Stimulated activated CD4-positive, alpha-beta T cell treated with anti-CD3 and anti-CD28 coated beads, TNF-alpha, amount 100 ng/mL, for 24 hours (primary cell): ENCODE measurements at places on chromosomes 13 and 19.

GRCh38 chr13:97000295-97000925 lies 6.1 kb upstream of the OXGR1 start:
- DNase-seq = no peak

DNA sequence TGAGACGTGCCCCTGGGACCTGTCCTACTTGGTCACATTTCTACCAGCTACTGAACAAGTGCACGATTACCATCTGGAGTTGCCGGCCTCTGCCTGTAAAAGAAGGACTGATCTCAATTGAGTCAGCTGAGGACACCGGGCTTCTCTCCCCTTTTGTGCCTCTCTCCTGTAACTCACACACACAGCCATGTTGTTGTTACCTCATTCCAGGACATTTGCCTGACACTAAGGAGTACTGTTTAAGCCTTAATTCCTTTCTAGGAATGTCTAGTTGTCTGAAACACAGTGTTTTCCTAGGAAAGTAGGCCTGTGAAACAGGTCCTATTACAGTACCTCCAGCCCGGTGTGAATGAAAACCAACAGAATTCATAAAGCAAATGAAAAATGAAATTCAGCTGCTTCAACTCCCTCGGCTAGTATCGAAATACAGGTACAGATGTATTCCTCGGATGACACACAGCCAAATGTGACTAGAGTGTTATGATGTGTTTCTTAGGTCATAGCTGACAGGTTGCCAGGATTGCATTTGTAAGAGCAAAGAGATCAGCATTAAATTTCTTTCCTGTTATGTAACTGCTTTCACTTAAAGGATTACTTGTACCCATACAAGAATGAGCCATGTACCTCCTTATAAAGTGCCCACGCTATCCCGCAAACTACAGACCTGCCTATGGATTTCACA lies 152.0 kb upstream of the IRS2 start:
- DNase-seq = no peak

DNA sequence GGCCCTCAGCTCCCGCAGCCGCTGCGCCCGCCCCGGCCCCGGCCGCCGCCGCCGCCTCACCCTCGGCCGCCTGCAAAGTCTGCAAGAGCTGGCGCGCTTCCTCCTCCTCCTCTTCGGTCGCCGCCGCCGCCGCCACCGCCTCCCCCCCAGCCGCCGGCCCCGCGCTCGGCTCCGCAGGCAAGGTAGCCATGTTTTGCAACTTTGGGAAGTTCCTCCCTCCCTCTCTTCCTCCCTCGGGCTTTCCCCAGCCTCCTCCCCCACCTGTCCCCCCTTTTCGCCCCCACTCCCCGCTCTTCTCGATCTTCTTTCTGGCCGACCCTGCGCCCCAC lies 433 bp downstream of the SIX5 start:
- DNase-seq = no peak

DNA sequence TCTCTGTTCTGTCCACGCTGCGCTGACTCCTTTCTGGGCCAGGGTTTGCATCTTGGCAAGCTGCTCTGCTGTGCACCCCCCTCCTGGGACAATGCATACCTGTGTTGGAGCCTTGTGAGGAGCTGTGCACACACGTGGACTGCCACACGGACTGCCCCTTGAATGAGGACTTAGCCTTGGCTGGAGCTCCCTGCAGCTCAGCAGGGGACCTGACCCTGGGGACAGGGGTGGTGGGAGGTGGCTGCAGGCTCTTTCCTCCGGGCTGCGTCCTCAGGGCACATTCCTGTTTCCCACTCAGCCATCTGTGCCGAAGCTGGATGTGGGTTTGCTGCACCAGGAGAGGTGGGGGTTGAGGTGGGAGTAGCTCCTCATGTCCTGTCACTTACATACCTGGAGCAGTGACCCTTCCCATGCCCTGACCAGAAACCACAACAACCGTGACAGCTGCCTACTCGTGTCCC lies 8.2 kb downstream of the RAB11B start:
- DNase-seq = no peak

DNA sequence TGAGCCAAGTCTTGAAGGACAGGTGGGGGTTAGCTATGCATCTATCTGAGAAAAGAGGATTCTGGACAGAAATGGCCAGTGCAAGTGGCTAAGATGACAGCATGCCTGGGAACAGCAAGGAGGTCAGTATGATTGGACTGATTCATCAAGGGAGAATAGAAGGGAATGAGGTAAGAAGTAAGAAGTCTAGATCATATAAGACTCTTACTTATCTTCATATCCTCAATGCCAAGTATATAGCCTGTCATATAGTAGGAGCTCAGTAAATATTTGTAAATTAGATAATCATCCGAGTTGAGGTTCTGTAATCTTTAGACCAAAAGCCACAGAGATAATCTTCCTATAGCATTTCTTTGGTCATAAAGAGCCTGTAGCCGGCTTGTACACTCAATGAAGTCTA lies 103.3 kb upstream of the MLNR start:
- DNase-seq = no peak

GRCh38 chr19:45508417-45508860 lies 1.2 kb downstream of the VASP start:
- peak; percentile 57 for DNase-seq
